ENCODE measurements at places on chromosomes 6 and 20.
A peak's percentile ranks its signal among the peaks of the same experiment; 100 is the strongest.

DNA sequence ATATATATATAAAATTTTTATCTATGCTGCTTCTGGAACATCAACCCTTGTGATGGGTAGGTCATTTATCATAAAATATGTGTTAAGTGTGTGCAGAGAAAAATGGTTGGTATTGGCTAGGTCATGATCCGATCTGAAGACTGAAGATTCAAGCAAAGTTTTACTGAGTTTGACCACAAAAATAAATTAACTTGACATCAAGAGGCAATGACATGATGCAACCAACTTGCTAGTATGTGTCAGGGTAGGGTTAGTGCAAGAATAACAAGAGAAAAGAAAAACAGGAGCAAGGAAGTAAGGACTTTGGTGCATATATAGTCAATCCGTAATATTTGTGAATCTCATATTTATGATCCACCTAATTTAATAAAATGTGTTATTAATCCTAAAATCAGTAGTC, 1202.0 kb upstream of the ADGRB3 start:
- DNase-seq: no peak

GRCh38 chr20:62685781-62686555, 22.7 kb upstream of the NTSR1 start:
- no peak for DNase-seq

DNA sequence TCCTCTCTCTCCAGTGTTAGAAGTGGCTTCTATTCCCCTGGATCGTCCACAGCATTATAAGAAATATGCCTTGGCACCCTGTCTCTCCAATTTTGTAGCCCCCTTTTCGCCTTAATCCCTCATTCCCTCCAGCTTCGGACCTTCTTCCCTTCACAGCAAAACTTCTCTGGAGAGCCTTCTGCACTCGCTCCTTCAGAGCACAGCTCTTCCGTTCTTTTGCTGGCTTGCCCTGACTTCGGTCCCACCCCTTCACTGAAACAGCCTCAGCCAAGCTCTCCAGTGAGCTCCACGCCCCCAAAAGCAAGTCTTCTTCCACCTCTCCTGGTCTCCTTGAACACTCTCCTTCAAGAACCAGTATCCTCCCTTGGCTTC, 134.7 kb upstream of the RNF24 start:
- DNase-seq: peak; percentile 28

DNA sequence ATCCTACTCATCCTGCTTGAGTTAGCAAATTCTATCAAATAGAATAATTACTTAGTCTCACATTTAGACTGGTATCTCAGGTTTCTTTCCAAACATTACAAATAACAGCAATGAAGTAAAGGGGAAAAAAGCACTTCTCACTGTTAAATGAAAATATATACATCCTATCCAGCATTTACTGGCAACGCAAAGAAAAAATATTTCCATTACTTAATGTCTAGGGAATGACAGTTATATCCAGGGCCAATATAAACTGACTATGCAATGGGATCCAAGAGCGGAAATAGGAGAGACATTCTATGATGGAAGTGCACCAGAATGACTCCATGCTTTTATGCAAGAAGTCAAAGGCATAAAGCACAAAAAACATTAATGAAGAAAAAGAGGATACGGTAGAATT, 60.3 kb downstream of the ME1 start:
- no peak for DNase-seq

DNA sequence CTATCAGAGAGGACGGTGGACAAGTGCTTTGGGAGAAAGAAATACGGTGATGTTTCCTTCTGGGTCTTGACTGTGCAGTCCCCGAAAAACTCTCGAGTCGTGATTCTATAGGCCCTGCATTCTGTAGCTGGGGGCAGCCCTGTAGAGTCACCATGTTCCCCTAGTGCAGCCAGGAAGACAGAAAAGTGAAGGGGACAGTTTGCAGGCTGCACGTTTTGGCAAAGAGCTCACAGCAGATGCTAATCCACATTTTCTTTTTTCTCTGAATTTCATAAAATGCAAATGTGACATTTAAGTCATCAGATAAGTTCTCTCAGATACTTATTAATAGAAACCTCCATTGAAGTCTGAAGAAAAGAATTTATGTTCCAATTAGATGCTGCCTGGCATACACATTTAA, 19.5 kb downstream of the SPATS1 start:
- no peak for DNase-seq

- no peak for DNase-seq
Measured at GRCh38 chr20:1696521-1697209, 39.1 kb upstream of the SIRPG start.

DNA sequence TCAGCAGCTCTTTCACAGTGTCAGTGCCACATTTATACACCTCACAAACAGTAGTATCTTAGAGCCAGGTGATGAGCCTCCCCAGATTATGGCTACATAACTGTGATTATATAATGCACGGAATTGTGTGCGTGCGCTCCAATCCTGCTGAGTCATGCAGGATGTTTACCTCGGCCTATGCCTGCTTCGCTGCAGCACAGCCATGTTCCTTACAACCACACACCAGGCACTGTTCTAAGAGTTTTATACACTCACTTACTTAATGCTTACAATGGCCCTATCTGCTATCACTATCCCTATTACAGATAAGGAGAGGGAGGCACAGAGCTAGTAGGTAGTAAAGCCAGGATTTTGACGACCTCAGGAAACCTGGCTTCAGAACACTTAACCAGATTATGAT, 7.3 kb downstream of the ZKSCAN3 start:
- no peak for DNase-seq

DNA sequence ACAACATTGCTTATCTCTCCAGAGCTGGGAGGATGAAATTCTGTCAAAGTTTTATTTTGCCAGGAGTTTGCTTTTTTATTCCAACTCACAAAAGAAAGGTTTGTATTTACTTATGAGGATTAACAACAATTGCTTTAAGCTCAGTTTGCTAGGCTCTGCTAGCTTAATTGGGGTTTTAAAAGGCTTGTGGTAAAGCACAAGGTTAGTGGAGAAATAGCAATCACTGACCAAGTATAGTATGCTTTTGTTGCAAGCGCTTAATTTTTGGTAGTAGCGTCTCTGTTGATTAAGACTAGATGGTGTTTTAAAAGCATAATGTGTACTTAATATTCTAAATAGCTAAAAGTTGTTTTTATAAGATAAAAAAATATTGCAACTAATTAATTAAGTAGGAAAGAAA, 45.7 kb downstream of the TINAG start:
- DNase-seq: no peak

All from anterior cingulate cortex (tissue), 58 donors.